ENCODE measurements at places on chromosomes 11 and 22.

GRCh38 chr11:60056349-60056969 lies at the start of gene MS4A3:
Gene MS4A3 (plus strand): TSS chr11:60056665. CDS start chr11:60061161, 4,496 bp downstream.
- no peaks in the 10 kb centered on the region for H3K4me1 ChIP-seq
- H3K27me3 ChIP-seq = no peaks in the 10 kb centered on the region
- no peak within 1 kb of the TSS for H3K4me3 ChIP-seq
- no peaks in the 10 kb centered on the region for H3K36me3 ChIP-seq
- no peak within 1 kb of the TSS for H3K27ac ChIP-seq
- no peak for DNase-seq

DNA sequence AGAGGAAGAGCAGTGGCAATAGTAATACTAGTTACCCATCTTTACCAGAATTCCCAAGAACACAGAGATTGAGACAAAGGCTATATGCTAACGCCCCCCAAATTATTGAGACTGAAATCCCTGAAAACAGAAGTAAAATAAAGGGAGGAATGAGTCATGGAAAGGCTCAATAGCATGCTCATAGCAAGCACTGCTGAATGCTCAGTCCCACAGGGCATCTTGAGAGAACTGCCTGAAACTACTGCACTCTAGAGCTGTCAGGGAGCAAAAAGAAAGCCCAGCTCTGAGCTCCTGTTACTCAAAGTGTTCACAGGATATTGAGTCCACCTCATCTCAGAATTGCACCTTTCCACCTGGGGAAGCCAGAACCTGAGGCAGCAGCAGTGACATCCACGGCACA lies 44.1 kb upstream of the FIBIN start:
- no peak overlapping the region for H3K4me3 ChIP-seq
- H3K36me3 ChIP-seq = no peaks in the 10 kb centered on the region
- no peaks in the 10 kb centered on the region for H3K27me3 ChIP-seq
- no peak for DNase-seq
- peaks cover 9% of the 10 kb centered on the region for H3K4me1 ChIP-seq
- H3K27ac ChIP-seq = no peak overlapping the region

DNA sequence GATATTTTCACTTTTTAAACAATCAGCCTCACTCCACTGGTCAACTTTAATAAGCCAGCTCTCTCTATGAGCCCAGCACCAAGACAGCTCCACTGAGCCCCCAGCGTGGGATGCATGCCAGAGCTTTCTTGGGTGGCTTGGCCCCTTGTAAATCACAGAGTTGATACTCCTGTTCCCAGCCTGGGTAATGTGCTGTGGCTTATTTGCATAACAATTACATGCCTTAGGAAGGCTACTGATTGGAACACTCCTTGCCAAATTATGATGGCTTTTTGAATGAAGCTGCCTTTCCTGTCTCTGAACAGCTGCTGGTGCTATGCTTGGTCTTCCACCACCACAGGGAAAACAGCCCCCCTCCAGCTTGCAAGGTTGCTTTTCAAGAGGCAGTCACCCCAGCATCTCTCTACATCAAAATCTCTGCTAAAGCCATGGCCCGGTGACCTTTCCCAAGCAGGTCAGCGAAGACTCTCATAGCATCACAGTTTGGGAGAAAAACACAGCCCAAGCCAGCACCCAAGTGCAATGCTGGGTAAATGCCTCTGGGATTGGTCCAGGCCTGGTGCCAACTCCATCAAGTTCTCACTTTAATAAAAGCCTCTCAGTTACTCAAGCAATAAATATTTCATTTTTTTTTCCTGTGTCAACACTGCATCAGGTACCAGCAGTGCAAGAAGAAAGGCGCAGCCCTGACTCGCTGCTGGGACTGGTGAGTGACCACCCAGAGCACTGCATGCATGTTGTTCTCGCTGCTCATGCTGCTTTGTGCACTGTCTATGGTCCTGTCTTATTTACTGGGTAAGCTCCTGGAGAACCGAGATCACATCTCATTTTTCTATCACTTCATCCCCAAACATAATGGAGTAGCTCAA lies 549.3 kb downstream of the OPCML start:
- H3K27ac ChIP-seq = no peak overlapping the region
- DNase-seq = no peak
- no peak overlapping the region for H3K4me3 ChIP-seq
- H3K4me1 ChIP-seq = no peaks in the 10 kb centered on the region
- H3K36me3 ChIP-seq = no peaks in the 10 kb centered on the region

DNA sequence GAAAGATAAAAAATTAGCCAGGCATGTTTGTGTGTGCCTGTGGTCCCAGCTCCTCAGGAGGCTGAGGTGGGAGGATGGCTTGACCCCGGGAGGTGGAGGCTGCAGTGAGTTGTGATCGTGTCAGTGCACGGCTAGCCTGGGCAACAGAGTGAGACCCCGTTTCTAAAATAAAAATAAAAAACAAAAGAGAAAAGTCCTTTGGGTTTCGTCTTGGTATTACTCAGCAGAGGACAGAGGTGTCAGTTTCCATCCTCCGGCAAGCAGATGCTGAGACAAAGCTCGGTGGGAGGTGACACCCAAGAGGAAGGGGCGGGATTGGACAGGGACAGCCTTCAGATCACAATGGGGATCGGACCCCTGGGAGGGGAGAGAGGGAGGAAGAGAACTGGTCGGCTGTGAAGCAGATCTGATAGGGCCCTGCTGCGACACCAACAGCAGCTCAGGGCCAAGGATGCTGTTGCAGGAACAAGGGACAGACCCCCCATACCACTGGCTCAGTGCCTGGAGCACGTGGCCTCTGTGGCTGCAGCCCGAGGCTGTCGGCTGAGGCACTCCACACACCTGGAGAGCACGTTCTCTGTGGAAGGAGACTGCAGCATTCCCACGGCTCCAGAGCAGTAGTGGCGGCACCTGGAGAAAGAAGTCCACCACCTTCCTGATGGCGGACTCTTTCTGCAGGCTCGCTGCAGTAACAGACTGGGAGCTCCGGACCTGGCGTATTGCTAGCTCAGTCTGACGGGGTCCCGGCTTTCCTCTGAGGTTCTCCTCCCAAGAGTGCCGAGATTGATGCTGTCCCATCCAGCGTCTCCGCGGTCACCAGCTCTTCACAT lies 5.2 kb upstream of the BID start:
- H3K27me3 ChIP-seq = no peaks in the 10 kb centered on the region
- no peak overlapping the region for H3K27ac ChIP-seq
- H3K4me1 ChIP-seq = no peaks in the 10 kb centered on the region
- no peak overlapping the region for H3K4me3 ChIP-seq

GRCh38 chr22:49603016-49603415 lies 224.7 kb downstream of the BRD1 start:
- no peaks in the 10 kb centered on the region for H3K36me3 ChIP-seq
- no peak overlapping the region for H3K27ac ChIP-seq
- no peaks in the 10 kb centered on the region for H3K4me1 ChIP-seq
- no peak overlapping the region for H3K4me3 ChIP-seq
- H3K27me3 ChIP-seq = no peaks in the 10 kb centered on the region

DNA sequence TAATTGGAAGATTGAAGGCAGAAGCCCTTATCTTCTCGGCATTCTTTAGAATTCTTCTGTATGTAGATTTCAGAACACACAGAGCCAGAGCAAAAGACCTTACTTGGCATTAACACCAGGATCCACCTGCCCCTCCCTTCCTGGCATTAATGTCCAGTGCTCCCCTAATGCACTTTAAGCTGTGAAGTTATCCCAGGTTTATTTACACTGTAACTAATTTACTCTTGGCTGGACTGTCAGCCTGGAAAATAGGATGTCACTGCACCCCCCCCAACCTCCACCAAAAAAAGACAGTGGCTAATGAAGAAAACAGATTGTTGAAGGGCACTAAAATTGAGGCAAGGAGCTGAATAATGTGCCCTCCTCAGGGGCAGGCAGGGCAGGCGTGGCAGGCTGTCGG lies 30.1 kb downstream of the TIMP3 start:
- peak overlapping the region; percentile 72 for H3K27ac ChIP-seq
- no peak overlapping the region for H3K4me3 ChIP-seq
- H3K27me3 ChIP-seq = no peaks in the 10 kb centered on the region
- peaks cover 24% of the 10 kb centered on the region for H3K4me1 ChIP-seq
- H3K36me3 ChIP-seq = no peaks in the 10 kb centered on the region

- no peaks in the 10 kb centered on the region for H3K4me1 ChIP-seq
- no peak overlapping the region for H3K4me3 ChIP-seq
- no peaks in the 10 kb centered on the region for H3K36me3 ChIP-seq
These were observed 54.4 kb downstream of the FCHSD2 start for GRCh38 chr11:73087730-73088129.

DNA sequence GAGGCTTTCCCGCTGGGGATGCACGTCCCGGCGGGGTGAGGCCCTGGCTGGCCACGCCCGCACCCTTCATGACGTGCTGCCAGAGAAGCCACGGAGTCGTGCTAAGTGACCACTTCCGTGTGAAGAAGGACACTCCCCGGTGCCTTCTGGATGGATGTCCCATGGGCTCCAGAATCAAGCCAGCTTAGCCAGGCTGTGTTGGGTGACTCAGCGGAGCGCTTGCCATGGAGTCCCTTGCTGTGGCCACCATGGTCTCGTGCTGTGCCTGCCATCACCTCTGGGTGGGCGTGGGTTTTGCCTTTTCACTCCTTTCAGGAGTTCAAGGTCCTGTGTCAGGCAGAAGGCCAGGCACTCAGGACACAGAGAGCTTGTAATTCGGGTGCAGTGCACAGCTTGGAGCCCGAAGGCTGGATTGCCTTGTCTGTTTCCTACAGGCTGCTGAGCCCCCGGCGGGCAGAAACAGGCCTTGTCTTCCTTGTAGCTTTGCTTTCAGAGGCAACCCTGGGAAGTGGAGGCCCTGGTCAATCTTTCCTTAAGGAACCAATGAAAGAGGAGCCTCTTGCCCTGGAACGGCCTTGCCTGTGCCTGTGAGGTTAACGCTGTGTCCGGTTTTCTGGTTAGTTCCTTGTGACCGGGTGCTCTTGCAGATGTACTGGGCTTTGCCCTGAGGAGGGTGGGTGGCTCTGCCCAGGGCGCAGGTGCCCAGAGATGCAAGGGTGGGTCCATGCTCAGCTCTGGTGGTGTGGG lies 268.6 kb downstream of the TBC1D22A start:
- no peak for DNase-seq
- H3K27me3 ChIP-seq = no peaks in the 10 kb centered on the region
- no peaks in the 10 kb centered on the region for H3K36me3 ChIP-seq
- H3K4me3 ChIP-seq = no peak overlapping the region

DNA sequence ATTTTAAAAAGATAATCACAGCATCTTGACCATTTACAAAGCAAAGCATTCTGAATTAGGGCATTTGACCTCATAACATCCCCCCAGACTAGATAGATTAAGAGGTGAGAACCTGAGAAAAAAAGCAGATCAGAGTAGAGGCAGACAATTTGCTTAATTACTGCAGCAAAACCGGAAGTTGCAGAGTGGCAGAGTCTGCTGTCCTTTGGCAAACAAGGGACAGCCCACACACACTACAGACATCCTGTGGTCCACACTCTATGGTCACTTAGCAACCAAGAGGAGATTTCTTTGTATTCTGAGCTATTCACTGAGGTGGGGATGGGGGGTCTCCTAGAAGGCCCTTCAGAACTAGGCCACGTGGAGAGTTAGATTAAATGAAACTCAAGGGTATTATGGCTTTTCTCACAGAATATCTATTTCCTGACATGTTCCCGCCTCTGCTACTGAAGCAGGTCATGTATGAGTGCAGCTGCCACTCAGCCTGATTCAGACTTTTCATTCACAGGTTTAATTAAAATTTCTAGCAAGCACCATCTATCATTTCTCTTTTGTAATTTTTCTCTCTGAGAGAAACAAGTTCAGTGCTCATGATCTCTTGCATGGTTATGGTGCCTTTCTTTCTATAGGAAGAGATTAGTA lies 48.5 kb downstream of the SVIP start:
- no peaks in the 10 kb centered on the region for H3K36me3 ChIP-seq
- H3K4me3 ChIP-seq = no peak overlapping the region
- H3K27ac ChIP-seq = no peak overlapping the region
- no peak for DNase-seq

DNA sequence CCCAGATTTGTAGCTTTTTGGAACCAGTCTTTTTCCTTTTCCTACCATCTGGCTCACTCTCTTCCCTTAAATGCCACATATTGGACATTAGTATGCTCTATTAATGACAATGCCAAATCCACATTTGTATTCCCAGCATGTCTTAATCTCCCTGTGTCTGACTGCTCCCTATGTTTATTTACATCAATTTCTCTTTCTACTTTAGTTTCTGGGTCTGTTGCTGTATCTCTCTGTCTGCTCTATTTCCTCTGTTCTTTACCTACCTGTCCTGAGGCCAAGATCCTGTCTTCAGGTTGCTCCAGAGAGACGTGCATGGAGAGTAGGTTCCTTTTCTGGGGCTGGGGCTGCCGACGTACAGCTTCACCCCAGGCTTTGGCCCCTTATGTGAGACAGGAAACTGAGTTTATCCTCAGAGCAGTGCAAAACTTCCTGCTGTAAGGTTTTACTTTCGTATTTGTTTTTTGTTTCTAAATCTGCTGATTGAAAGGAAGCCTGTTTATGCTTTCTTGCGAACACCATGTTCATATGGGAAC lies 25.6 kb downstream of the OR2AG2 start:
- H3K4me1 ChIP-seq = no peaks in the 10 kb centered on the region
- H3K27me3 ChIP-seq = no peaks in the 10 kb centered on the region
- H3K36me3 ChIP-seq = no peaks in the 10 kb centered on the region
- DNase-seq = no peak
- no peak overlapping the region for H3K4me3 ChIP-seq
- H3K27ac ChIP-seq = peak overlapping the region; percentile 2

DNA sequence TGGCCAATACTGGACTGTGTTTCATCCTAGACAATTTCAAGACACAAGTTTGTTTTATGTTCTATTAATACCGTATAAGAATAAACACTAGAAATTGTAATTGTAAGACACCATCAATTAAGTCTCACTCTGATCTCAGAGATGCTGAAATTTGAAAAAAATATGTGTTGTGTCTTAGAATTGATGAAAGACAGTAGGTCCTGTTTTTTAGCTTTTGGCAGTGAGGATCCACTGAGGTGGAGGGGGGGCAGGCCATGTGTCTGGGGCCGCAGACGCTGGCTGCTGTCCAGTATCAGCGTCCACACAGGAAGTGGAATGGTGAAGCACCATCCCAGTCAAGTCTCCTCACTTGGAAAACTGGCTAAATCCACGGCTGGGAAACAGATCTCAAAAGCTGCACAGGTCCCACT lies 22.5 kb upstream of the ALG8 start:
- no peak overlapping the region for H3K27ac ChIP-seq
- H3K4me3 ChIP-seq = no peak overlapping the region
- H3K36me3 ChIP-seq = no peaks in the 10 kb centered on the region
- peak; percentile 67 for DNase-seq
- no peaks in the 10 kb centered on the region for H3K4me1 ChIP-seq

DNA sequence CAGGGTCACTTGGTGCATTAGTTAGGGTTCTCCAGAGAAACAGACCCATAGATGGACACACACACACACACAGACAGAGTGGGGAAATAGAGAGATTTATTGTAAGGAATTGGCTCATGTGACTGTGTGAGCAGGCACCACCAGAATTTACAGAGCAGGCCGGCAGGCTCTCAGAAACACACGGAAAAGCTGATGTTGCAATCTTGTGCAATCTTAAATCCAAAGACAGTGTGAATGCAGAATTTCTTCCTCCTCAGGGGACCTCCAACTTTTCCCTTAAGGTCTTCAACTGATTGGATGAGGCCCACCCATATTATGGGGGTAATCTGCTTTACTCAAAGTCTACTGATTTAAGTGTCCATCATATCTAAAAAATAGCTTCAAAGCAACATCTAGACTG lies 49.8 kb downstream of the APIP start:
- no peak overlapping the region for H3K4me3 ChIP-seq
- H3K4me1 ChIP-seq = no peaks in the 10 kb centered on the region
- H3K27ac ChIP-seq = no peak overlapping the region
- H3K36me3 ChIP-seq = no peaks in the 10 kb centered on the region
- no peak for DNase-seq

All from uterus (tissue), 4 donors.